ENCODE measurements at places on chromosomes 7 and 10.

- no peak for ATAC-seq
Observed at GRCh38 chr10:7085913-7086589, 324.8 kb downstream of the SFMBT2 start.

DNA sequence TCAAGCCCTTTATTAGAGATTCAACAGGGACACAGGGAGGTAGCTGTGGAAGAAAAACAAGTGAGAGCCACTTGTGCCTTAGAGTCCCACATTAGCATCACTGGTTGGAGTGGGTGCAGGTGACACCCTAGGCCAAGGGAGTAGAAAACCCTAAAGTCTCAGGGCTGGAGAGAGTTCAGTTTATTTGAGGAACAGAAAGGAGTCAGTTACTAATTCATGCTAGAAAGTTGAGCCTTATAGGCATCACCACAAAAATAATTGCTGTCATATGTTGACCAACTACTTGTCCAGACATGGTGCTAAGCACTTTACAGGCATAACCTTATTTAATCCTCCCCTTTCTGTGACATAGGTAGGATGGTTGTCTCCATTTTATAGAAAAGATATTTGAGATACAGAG lies 20.9 kb upstream of the ACSL5 start:
- no peak for ATAC-seq

- ATAC-seq: no peak
Observed at GRCh38 chr10:129896136-129896859, 67.8 kb downstream of the EBF3 start.

GRCh38 chr7:101241443-101242349 lies 3.2 kb downstream of the FIS1 start:
- ATAC-seq: no peak

DNA sequence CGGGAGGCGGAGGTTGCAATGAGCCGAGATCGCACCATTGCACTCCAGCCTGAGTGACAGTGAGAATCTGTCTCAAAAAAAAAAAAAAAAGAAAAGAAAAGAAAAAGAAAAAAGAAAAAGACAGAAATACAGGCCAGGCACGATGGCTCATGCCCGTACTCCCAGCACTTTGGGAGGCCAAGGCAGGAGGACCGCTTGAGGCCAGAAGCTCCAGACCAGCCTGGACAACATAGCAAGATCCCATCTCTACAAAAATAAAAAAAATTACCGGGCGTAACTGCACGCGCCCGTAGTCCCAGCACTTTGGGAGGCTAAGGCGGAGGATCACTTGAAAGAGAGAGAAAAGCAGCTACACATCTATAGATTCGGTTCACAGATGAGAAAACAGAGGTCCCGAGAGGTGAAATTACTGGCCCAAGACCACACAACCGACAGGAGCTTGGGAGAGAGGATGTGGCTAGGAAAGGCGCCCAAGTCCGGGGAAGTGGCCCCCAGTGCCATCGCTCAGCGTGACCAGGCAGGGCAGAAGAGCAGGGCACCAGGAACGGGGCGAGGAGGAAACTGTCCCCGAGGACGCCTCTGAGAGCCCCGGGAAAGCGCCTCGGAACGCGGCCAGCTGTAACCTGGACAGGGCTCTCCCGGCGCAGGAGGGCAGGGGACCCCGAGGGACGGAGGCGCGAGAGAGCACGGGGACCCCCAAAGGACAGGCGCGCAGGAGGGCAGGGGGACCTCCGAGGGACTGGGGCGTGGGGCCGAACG lies 612 bp downstream of the SNX8 start:
- peak; percentile 20 for ATAC-seq

GRCh38 chr10:117619223-117619622 lies 76.7 kb downstream of the EMX2 start:
- no peak for ATAC-seq
